Activated CD8-positive, alpha-beta memory T cell treated with anti-CD3 and anti-CD28 coated beads for 48 hours (primary cell): ENCODE measurements at places on chromosomes 5 and 9.

- DNase-seq: no peak
Observed at GRCh38 chr9:20200581-20200980, 411.7 kb upstream of the SLC24A2 start.

DNA sequence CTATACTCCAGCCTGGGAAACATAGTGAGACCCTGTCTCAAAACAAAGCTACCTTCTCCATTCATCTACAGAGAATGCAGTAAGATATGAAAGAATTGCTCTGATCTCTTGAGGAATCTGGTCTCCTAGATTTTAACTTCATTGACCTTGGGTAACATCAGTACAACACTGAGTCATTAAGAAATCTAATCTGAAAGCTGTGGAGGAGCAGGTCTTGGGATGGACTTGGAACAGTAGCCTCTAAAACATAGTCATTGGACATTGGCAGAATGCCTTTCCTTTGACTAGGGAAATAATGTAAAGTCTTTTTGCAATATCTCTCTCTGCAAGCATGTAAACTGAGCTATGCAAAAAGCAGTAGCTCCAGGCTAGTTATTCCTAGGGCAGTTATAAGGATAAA is 58.1 kb downstream of the KCNN2 start:
- DNase-seq: no peak

- DNase-seq: no peak
Observed at GRCh38 chr5:129216001-129216400, 121.5 kb downstream of the ISOC1 start.

GRCh38 chr5:32504989-32505596 is 60.6 kb upstream of the ZFR start:
- no peak for DNase-seq

- no peak for DNase-seq
Observed at GRCh38 chr5:124593952-124594351, 152.5 kb downstream of the ZNF608 start.

DNA sequence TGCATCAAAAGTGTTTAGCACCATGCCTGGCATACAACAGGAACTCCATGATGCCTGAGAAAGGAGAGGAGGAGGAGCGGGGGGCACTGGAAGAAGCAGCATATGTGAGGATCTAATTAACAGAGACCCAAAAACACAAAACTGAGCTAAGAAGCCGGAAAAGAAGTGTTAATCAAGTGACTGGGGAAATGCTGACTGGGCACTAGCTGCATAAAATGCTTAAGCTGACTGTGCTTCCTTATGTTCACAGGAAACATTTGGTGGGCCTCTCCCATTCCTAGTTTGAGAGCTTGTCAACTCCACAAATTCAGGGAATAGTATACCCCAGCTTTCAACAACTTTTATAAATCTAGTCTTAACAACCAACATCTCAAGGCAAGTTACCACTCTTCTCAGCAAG is 26.6 kb downstream of the DEPDC1B start:
- DNase-seq: no peak

DNA sequence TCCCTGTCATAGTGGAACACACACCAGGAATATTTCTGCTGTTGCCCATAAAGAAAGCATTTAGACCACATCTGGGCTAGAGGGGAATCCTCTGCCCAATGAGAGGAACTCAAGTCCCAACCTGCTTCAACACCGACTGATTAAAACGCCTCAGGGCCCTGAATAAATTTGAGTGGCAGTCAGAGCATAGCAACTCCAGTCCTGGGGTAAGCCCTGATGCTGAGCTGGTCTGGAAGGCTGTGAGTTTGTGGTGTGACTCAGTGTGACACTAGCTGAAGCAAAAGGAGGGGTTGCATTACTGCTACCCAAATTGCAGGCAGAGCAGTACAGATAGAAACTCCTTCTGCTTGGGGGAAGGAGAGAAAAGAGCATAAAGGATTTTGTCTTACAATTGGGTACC is 148.3 kb downstream of the PRDM9 start:
- DNase-seq: no peak

- no peak for DNase-seq
Observed at GRCh38 chr5:171477101-171477500, 57.7 kb downstream of the FGF18 start.

- DNase-seq: no peak
Observed at GRCh38 chr9:89386797-89387196, 68.5 kb downstream of the SECISBP2 start.

DNA sequence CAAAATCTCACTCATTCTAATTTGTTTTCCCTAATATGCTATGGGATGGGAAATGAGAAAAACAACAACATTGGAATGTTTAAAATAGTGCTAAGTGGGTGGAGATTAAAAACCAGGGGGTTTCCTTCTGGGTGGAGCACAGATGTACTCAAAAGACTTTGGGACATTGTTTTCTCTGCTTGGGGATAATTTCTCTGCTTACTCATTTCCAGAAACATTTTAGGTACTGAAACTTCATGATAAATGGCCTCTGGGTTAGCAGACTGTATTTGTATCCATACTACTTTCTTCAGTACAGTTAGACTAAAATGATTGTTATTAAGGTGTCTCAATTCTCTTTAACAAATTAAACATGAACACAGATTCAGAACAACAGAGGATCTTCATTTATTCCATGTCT is 17.4 kb downstream of the ELOVL7 start:
- DNase-seq: no peak

GRCh38 chr5:169933616-169934015 is 46.7 kb downstream of the INSYN2B start:
- no peak for DNase-seq

DNA sequence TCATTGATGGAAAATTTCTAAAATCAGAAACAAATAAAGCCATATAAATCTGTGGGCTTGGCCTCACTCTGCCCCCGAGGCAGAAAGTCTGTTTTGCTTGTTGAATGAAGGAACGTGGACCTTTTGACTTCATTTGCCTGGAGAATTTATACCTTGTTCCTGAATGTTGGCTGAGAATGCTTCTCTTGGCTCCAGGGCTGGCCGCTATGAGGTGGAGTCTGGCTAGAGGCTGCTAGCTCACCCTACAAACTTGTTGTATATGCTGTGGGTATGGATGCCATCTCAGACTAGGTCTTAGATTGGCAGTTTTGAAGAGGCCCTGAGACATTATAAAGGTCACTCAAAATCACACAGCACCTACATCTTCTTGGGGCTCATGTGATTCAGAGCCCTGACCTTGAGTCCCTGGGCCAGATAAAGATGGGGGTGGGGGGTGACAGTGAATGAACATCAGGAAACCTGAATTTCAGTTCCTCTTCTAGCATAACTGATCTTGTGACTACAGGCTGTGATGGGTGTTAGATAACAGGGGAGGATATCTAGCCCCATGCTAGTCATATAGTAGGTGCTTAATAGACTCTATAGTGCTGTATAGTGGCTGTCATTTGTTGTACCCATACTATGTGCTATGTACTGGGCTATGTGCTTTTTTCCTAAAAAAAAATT is 2.8 kb downstream of the GM2A start:
- DNase-seq: no peak

GRCh38 chr5:41368158-41368557 is 142.2 kb downstream of the PLCXD3 start:
- DNase-seq: no peak

DNA sequence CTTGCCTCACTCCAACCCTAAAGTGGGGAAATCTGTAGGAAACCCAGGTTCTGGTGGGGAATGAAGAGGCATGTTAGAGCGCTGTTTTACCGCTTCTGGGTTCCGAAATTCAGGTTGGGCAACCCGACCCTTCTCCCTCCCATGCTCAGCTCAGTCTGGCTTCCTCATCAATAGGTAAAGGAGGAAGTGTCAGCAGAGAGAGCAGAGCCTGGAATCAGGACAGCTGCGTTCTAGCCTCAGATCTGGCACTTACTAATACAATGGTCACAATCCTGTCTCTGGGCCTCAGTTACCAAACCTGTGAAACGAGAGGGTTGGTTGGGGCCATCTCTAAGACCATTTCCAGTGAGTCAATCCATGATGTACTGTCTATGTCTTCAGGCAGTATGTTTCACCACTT is 16.2 kb upstream of the TNIP1 start:
- no peak for DNase-seq

DNA sequence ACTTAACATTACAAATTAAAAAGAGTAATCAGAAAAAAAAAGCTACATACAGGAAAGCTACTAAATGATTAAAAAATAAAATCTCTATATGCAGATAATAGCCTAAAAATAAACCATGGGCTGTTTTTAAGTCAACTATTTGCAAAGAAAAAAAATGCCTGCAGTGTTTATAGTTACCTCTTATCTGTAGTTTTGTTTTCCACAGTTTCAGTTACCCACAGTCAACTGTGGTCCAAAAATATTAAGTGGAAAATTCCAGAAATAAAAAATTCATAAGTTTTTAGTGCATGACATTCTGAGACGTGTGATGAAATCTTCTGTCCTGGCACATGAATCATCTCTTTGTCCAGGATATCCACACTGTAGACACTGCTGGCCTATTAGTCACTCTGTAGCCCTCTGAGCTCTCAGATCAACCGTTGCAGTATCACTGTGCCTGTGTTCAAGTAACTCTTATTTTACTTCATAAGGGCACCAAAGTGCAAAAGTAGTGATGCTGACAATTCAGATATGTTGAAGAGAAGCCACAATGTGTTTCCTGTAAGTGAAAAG is 59.2 kb downstream of the PRELID2 start:
- no peak for DNase-seq

DNA sequence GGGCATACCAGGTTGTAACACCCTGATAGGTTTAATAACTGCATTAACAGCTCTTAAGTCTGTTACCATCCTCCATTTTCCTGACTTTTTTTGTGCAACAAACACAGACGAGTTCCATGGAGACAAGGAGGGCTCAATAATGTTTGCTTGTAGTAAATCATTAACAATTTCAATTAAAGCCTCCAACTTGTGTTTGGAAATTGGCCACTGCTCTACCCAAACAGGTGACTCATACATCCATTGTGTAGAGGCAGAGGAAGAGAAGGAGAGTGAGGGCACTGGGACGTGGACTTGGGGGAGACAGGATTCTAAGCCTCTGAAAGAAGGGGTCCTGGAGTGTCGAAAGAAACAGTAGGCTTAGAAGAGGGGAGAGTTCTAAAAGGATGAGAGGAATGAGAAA is 213.6 kb upstream of the KCNN2 start:
- no peak for DNase-seq

DNA sequence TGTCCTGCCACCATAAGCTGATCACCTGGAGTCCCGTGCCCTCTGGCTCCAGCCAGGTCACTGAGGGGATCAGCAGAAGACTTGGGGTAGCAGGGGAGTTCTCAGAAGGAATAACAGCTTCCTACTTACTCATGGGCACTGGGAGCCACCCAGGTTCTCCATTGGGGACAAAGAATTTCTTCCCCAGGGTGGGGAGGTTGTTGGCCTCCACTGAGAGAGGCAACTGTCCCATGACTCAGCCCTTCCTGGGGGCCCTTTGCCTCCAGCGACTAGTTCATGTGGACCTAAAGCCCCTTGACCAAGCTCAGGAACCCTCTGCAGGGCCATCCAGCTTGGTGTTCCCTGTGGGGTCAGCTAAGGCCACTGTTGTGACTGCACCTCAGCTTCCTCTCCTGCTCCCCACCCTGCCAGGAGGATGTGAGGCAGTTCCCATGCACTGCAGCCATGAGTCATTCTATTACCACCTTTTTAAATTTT is 175.0 kb downstream of the AUH start:
- DNase-seq: no peak

GRCh38 chr5:160378330-160378729 is 7.9 kb upstream of the C1QTNF2 start:
- DNase-seq: no peak

- DNase-seq: no peak
Observed at GRCh38 chr9:114782586-114782985, 23.3 kb downstream of the TNFSF15 start.

GRCh38 chr5:66789434-66789833 is 193.2 kb downstream of the MAST4 start:
- no peak for DNase-seq

DNA sequence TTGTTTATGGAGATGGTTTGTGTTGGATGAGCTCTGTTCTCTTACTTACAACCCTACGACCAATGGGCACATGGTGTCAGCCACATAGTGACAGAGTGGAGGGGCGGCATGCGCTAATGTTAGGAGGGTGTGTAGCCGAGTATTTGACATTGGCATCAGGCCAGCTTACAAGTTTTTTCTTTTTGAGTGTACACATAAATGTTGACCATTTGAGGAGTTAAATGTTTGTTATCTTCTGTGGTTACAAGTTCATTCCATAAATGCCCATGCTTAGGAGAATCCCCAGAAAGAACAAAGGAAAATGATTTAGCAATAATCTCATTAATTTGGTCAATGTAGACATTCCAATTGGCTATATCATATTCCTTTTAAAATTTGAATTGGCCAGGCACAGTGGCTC is 180.1 kb upstream of the ELL2 start:
- DNase-seq: no peak

GRCh38 chr5:139776861-139777260 is 18.7 kb upstream of the PSD2 start:
- no peak for DNase-seq

DNA sequence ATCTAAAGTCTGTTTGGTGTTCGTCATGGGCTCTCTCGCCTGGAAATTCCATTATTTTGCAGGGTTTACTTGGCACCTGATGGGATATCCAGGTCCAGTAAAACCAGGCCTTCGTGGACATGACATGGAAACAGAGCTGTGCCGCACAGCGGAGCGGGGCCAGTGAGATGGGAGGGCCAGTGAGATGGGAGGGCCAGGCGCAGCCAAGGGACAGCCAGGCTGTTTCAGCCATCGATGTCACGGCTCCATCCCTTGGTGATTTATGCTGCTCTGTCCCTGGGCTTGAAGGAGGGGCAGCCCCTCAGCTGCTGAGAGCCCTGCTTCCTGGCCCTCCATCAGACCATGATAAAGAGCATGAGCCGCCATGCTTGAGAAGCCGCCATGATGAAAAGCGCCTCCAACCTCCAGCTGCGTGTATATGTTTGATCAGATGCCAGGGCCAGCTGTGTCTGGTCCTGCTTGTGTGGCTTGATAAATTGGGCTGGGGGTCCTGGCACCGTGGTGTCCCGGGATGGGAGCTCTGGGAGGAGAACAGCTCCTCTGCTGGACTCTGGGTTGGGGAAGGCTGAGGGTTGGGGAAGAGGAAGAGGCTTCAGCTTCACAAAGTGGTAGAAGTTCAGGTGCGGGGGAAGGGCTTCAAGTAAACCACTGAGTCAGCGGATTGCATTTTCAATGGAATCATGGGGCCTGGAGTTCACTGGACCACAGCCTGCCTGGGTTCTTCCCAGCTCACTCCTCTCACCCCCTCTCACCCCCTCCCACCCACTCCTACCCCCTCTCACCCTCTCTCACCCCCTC is 6.1 kb upstream of the COL5A1 start:
- no peak for DNase-seq

- DNase-seq: no peak
Observed at GRCh38 chr5:172685091-172685490, 44.0 kb downstream of the NEURL1B start.

DNA sequence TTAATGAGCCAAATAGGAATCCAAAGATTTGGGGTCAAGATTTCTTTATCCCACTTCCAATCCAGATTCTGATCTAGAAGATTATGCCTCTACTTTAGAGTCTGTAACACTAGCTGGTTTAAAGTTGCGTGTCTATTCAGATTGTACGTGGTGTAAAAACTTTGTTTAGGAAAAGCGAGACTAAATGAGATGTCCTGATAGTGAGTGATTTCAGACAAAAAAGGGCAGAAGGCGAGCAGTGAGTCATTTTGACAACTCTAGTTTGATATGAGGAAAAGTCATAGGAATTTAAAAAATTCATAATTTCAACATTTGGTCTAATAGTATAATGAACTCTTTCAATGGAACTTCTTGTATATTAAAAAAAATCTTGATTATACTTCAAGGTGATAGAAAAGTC is 119.6 kb upstream of the KLF9 start:
- DNase-seq: no peak
